Neural progenitor cell (in vitro differentiated cells): ENCODE measurements at places on chromosomes 12 and 14. TPM values are rescaled to one million over a fixed set of nuclear protein-coding genes. Genes with fewer than 3 reads are reported as not detected.
A peak's percentile ranks its signal among the peaks of the same experiment; 100 is the strongest.

DNA sequence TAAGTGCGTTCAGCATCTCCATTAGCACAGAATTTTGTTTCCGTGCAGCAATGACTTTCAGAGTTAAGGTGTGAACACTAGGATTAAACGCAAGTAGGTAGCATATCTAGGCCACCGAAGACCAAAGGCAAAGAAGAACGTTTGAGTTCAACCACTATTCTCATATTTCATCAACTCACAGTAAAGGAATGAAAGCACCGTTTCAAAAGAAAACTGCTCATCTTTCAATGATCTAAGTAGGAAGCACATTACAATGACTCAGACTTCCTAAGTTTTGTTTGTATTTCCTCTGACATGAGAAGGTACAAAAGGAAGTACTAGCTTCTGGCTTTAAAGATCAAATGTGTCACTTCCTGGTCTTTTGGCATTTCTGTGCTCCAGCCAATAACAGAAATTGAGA, 57.6 kb downstream of the ACADS start:
- H3K36me3 ChIP-seq: peaks cover 10% of the 10 kb centered on the region
- no peak overlapping the region for H3K4me3 ChIP-seq
- no peaks in the 10 kb centered on the region for H3K4me1 ChIP-seq
- DNase-seq: no peak

GRCh38 chr14:66782853-66783252, 274.9 kb downstream of the GPHN start:
- no peaks in the 10 kb centered on the region for H3K4me1 ChIP-seq
- no peaks in the 10 kb centered on the region for H3K36me3 ChIP-seq
- no peaks in the 10 kb centered on the region for H3K27me3 ChIP-seq
- no peak for DNase-seq

- DNase-seq: no peak
- H3K4me3 ChIP-seq: no peak overlapping the region
- peaks cover 10% of the 10 kb centered on the region for H3K4me1 ChIP-seq
- no peaks in the 10 kb centered on the region for H3K36me3 ChIP-seq
- H3K27ac ChIP-seq: no peak overlapping the region
These were observed 43.3 kb upstream of the MED13L start for GRCh38 chr12:116320791-116321217.

- H3K4me1 ChIP-seq: no peaks in the 10 kb centered on the region
- H3K27me3 ChIP-seq: no peaks in the 10 kb centered on the region
- no peaks in the 10 kb centered on the region for H3K36me3 ChIP-seq
These were observed 87.0 kb upstream of the DAAM1 start for GRCh38 chr14:59101476-59101875.

DNA sequence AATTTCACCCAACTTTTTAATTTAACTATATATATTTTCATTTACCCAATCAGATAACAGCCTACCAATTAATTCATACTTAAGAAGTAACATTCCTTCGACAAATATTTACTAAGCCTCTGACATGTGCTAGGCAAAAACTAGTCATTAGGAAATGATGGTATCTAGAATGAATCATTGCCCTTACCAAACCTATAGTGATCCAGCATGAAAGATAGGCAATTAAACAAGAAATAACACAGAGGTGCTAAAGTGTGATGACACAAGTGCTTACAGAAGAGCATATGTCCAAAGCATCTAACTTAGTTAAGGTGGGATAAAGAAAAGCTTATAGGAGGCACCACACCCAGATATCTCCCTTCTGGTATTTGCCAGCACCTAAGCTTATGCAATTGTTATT, 166.5 kb upstream of the RASSF8 start:
- no peaks in the 10 kb centered on the region for H3K36me3 ChIP-seq
- no peak for DNase-seq
- H3K4me3 ChIP-seq: no peak overlapping the region
- H3K4me1 ChIP-seq: no peaks in the 10 kb centered on the region

DNA sequence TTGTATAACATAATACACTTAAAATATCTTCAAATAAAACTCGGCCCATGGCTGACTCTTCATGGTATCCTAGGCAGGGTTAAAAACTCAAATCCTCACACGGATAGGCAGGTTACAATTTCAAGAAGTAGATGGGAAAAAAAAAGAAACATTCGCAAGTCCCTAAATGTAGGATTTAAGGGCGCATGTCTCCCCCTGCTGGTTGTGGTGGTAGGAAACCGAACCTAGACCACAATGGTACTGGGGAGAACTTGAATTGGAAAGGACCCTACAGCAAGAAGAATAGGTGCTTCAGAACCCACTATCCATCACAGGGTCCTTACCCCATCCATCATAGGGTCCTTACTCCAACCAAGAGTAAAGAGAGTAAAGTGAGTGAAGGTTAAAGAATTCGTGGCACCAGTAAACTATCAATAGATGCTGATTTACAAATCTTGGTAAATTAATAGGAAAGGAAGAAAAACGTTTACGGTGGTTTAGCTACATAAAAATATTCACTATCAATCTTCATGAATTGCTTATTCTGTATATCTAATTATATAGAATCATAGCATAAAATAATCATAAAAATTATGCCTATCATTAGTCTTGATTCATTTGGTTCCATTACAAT, 3.3 kb upstream of the CIPC start:
- no peaks in the 10 kb centered on the region for H3K27me3 ChIP-seq
- H3K27ac ChIP-seq: no peak overlapping the region
- H3K4me1 ChIP-seq: peaks cover 11% of the 10 kb centered on the region

GRCh38 chr12:116196752-116197718, 80.5 kb downstream of the MED13L start:
- H3K27ac ChIP-seq: peak overlapping the region; percentile 10

DNA sequence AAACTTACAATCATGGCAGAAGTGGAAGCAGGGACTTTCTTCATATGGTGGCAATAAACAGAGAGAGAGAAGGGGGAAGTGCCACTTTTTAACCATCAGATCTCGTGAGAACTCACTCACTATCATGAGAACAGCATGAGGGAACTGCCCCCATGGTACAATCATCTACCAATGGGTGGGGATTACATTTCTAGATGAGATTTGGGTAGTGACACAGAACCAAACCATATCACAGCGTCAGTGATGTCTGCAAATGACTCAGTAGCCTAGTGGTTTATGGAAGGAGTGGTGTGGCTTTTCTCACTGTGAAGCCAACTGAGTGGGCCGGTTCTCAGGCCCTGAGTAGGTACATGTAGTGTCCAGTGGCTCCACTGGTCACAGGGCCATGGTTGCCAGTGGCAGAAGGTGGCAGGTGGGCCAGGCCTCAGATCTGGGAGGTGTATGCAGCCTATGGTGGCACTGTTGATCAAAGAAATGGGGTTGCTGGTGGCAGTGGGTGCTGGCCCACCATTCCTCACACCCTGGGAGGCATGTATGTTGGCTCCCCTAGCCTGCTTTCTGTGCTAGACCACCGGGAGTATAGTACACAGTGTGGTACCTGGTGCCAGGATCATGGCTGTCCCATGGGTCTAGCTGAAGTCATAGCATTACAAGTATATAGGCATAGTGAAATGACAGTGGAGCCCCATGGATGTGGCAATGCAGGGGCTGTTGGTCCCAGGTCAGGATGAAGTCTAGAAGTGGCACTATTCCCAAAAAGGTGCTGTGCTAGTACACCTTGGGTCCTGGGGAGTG, 191.9 kb downstream of the NUBPL start:
- no peaks in the 10 kb centered on the region for H3K36me3 ChIP-seq
- no peaks in the 10 kb centered on the region for H3K4me1 ChIP-seq
- H3K27me3 ChIP-seq: no peaks in the 10 kb centered on the region
- no peak overlapping the region for H3K27ac ChIP-seq
- DNase-seq: no peak

Gene TMEM117
- total RNA-seq: 1.6 TPM in 1 of 2 replicates, not detected in the other

GRCh38 chr12:94418517-94418916, 41.1 kb downstream of the CEP83 start:
- H3K4me3 ChIP-seq: no peak overlapping the region
- no peaks in the 10 kb centered on the region for H3K36me3 ChIP-seq
- H3K4me1 ChIP-seq: peaks cover 9% of the 10 kb centered on the region
- no peak overlapping the region for H3K27ac ChIP-seq
- no peak for DNase-seq

GRCh38 chr12:125169451-125169850, 104.2 kb downstream of the AACS start:
- H3K4me3 ChIP-seq: no peak overlapping the region
- no peak for DNase-seq
- no peaks in the 10 kb centered on the region for H3K27me3 ChIP-seq
- no peaks in the 10 kb centered on the region for H3K4me1 ChIP-seq

DNA sequence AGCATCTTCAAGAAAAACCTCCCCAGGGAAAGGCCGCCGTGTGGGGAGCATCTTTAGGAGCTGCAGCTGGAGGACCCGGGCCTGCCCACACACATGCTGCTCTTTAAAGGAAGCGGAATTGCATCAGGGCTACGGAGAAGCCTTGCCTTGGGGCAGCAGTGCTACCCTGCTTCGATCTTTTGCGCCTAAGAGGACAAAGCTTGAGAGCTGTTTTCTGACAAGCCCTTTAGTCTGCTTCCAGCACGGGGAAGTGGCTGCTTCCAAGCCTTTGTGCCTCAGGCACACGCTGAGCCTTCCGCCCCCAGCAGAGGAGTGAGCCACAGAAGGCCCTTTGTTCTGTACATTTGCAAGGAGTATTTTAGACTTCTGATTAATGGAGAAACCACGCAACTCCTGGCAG, 31.5 kb downstream of the COA8 start:
- H3K4me1 ChIP-seq: peaks cover 25% of the 10 kb centered on the region
- no peaks in the 10 kb centered on the region for H3K27me3 ChIP-seq
- H3K27ac ChIP-seq: peak overlapping the region; percentile 90
- H3K36me3 ChIP-seq: no peaks in the 10 kb centered on the region
- DNase-seq: peak; percentile 92

Gene FAM90A1
- total RNA-seq: 0.09 TPM in 1 of 2 replicates, not detected in the other

Gene OAS1
- total RNA-seq: not detected in 2 replicates

Gene NGB
- not detected in 2 replicates for total RNA-seq

DNA sequence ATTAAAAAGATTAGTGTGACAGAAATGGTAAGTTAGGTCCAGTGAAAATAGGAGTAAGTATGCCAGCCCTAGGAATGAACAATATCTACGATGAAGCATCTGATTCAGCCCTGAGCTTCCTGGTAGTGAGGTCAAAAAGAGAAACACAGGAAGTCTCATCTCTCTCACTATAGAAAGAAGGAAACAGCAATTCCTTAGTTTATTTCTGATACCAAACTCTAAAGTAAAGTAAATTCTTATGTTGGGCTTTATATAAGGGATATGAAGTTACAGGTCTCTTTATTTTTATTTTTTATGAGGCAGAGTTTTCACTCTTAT, 76.7 kb upstream of the RFLNA start:
- H3K4me3 ChIP-seq: peak overlapping the region; percentile 17
- H3K27me3 ChIP-seq: no peaks in the 10 kb centered on the region
- DNase-seq: no peak
- peaks cover 21% of the 10 kb centered on the region for H3K4me1 ChIP-seq

- no peak overlapping the region for H3K4me3 ChIP-seq
- H3K27me3 ChIP-seq: no peaks in the 10 kb centered on the region
- H3K27ac ChIP-seq: no peak overlapping the region
- H3K4me1 ChIP-seq: no peaks in the 10 kb centered on the region
These were observed 72.3 kb upstream of the GPR68 start for GRCh38 chr14:91316761-91317160.

DNA sequence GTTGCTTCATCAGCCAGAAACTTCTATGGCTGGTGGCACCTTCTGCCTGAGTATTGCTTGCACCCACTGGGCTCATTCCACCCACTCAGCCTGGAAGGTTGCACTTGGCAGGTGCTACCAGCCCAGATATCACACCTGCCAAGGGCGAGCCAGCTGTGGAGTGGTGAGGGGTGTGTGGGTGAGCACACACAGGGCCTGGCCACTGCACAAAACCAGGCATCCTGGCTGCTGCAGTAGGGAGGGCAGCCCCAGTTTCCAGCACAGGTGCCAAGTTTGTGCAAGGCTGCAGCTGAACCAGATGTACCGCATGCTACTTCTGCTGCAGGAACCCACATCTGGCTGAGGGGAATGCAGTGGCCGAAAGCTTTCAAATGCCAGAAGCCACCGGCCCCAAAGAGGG, 1147.8 kb downstream of the FSCB start:
- DNase-seq: no peak
- H3K36me3 ChIP-seq: no peaks in the 10 kb centered on the region

DNA sequence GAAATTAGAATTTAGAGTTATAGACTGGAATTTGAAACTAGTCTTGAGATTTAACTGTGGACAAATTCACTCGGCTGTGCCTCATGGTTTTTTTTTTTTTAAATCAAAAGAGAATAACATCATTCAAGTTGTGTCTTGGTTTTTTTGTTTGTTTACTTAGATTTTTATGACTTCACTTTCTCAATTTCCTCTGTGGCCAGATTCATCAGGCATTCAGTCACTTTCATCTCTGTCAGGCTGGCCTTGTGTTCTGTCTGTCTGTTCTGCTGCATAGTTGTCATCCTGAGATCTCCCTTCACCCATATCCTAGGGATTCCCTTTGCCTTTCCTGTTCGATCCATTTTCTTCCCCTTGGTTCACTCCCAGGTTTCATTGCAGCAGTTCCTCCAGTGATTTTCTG, 10.0 kb downstream of the MARK3 start:
- no peaks in the 10 kb centered on the region for H3K27me3 ChIP-seq
- DNase-seq: no peak
- no peak overlapping the region for H3K27ac ChIP-seq
- H3K4me3 ChIP-seq: no peak overlapping the region
